ENCODE measurements at places on chromosomes 16 and 17. TPM values are rescaled to one million over a fixed set of nuclear protein-coding genes. Genes with fewer than 3 reads are reported as not detected.

The ARHGAP44 gene
- total RNA-seq: 0.16 TPM

GRCh38 chr16:1051446-1051845, 21.1 kb upstream of the SSTR5 start:
- no peak for DNase-seq

DNA sequence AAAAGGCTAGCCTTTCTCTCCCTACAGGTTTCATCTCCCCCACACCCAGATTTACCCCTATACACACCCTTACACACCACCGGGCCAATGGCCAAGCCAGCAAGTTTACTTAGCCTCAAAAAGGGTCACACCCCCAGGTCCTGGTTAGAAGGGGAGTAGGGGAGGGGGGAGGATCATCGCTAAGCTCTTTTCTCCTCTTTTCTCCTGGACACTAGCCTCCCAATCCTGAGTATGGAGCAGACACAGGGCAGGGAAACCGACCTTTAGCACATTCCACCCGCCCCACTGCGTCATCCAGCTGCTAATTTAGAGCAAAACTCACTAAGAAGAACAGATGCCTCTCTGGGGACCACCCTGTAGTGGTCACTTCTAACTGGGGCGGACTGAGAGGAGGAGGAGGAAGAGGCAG, 4.4 kb downstream of the ACLY start:
- no peak for DNase-seq

GRCh38 chr17:36721560-36722120, 120.3 kb downstream of the MRM1 start:
- DNase-seq: no peak

- no peak for DNase-seq
These were observed 220.1 kb downstream of the CCDC182 start for GRCh38 chr17:57524839-57525568.

Measured in activated naive CD8-positive, alpha-beta T cell treated with anti-CD3 and anti-CD28 coated beads for 36 hours (primary cell).